ENCODE measurements at places on chromosomes 3 and 15. TPM values are rescaled to one million over a fixed set of nuclear protein-coding genes. Genes with fewer than 3 reads are reported as not detected.

The COL8A1 gene
- total RNA-seq = 62.4 TPM

The MITF gene
- total RNA-seq = 23.7 TPM

The CCR9 gene
- total RNA-seq = not detected

The EHHADH gene
- 5.6 TPM for total RNA-seq

The MYL3 gene
- total RNA-seq = not detected

The SLC28A1 gene
- 0.12 TPM for total RNA-seq

All from uterine smooth muscle cell (primary cell).